Stimulated activated CD4-positive, alpha-beta T cell treated with anti-CD3 and anti-CD28 coated beads, TNF-alpha, amount 100 ng/mL, for 1 hour (primary cell): ENCODE measurements at places on chromosomes 2 and 18.

GRCh38 chr2:99152199-99152895 lies 2.4 kb downstream of the TSGA10 start:
- no peak for DNase-seq

- DNase-seq = no peak
Measured at GRCh38 chr2:47488870-47489584, 86.1 kb downstream of the MSH2 start.

- no peak for DNase-seq
Measured at GRCh38 chr2:175880-176820, 87.7 kb downstream of the SH3YL1 start.

GRCh38 chr2:191797942-191798876 lies 48.7 kb downstream of the CAVIN2 start:
- no peak for DNase-seq

GRCh38 chr2:9107168-9108025 lies 99.2 kb upstream of the ASAP2 start:
- no peak for DNase-seq

GRCh38 chr2:190635781-190636180 lies 13.1 kb upstream of the NAB1 start:
- DNase-seq = no peak

- no peak for DNase-seq
Measured at GRCh38 chr18:5543036-5543680, 639 bp downstream of the EPB41L3 start.

DNA sequence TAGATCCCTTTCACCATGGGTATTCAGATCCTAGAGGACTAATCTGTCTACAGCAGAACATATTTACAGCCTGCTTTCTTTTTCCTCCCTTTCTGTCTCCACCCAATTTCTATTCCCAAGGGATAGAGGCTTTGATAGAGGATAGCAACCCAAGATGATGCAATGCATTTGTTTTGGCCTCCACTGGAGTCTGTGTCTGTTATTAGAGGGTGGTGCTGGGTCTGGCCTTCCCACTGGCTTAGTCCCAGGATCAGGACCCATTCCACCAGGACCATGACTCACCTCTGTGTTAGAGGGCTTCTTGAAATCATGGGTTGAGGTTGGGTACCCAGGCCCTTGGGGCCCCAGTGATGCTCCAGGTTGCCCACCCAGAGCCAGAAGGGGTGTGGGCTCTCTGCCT lies 239.7 kb upstream of the TNP1 start:
- no peak for DNase-seq

DNA sequence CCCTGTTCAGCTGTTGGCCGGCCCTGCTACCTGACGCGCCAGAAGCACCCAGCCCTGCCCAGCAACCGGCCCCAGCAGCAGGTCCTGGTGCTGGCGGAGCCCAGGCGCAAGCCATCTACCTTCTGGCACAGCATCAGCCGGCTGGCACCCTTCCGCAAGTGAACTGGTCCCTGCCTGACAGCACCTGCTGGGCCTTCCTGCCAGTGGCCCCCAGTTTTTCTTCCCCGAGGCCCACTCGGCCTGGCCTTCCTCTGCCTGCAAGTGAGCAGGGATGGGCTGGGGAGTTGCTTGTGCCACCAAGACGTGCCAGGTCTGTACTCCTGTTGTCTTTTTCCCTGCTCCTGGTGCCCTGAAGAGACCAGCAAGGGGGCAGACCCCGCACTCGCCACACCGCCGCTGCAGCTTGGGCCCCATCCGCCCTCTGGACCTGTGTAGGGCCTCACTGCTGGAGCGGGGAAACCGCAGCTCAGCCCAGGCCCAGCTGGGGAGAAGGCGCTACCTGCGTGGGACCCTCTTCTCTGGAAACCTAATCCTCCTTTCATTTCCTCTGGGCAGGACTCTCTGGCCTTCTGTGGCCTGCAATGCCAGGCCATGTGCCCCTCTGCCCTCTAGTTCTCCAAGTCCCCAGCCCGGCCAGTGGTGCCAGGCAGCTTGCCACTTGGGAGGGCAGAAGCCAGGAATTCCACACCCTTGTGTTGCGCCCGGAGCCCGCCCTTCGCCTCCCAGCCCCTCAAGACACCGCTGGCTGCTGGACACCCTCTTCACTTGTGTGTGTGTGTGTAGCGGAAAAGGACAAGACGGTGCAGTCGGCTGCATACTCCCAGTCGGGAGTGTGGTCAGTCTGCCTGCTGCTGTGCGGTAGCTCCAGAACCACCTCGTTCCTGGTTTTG lies 47.0 kb downstream of the FAM168B start:
- DNase-seq = no peak

- no peak for DNase-seq
Measured at GRCh38 chr2:37713258-37713700, 41.8 kb upstream of the CDC42EP3 start.

- no peak for DNase-seq
Measured at GRCh38 chr2:104854498-104855220, 744 bp downstream of the POU3F3 start.

GRCh38 chr2:100544911-100545596 lies 17.7 kb upstream of the PDCL3 start:
- no peak for DNase-seq

DNA sequence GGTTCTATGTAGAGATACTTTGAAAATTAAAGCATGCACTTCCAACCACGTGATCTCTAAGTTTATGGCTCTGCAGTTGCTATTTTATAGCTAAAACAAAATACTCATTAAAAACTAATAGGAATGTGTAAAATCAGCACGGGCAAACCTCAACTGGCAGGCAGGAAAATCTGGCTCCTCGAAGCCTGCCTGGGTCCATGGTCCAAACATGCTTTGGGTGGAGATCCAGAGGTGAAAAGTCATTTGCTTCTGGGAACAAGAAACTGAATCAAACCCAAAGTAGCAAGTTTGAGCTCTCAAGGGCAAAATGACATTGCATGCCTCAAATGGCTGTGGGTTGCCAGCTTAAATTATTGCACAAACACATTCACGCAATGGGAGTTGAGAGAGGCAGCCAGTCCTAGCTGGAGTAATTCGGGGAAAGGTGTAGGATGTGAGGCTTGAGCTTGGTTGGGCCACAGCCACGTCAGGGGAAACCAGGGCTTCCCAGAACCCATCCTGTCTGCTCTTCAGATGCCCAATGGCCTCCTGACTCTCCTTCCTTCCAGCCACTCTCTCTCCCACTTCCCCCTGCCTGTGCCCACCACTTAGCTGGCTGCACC lies 75.2 kb upstream of the LCLAT1 start:
- DNase-seq = no peak

DNA sequence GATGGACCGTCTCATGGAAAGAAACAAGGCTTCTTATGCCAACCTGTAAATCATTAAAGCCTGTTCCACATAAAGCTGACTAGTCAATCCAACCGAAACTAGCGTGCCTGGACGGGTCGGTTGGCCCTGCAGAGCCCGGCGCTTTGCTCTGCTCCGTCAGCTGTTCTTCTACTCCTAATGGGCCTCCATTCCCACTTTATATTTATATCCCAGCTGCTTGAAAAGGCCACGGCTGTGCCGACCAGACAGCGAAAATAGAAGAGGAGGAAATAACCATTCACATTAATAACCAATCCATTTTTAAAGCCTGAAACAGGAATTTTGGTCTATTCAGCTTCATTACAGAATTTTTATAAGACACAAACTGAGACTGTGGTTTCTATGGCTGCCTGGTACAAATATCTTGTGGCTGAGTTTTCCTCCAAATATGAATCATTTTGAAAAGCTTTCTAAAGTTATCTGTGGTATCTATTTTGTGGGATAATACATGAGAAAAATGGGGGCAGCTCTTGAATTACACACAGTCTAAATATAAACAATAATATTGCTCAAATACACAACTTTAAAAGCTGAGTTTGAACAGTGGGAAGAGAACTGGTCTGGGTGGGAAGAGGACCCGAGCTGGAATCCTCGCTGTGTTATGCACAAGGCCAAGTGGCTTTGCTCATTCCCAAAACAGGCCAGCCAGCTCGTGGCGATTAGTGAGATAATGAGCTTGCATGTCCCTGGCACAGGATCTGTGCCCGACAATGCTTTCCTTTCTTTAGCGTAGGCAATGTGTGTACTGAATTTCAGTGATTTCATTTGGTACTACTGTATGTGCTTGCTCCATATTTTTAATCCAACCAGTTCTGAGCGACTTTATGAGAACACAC lies 10.5 kb upstream of the FAM124B start:
- no peak for DNase-seq

GRCh38 chr2:80026040-80026729 lies 278.4 kb downstream of the LRRTM1 start:
- no peak for DNase-seq

DNA sequence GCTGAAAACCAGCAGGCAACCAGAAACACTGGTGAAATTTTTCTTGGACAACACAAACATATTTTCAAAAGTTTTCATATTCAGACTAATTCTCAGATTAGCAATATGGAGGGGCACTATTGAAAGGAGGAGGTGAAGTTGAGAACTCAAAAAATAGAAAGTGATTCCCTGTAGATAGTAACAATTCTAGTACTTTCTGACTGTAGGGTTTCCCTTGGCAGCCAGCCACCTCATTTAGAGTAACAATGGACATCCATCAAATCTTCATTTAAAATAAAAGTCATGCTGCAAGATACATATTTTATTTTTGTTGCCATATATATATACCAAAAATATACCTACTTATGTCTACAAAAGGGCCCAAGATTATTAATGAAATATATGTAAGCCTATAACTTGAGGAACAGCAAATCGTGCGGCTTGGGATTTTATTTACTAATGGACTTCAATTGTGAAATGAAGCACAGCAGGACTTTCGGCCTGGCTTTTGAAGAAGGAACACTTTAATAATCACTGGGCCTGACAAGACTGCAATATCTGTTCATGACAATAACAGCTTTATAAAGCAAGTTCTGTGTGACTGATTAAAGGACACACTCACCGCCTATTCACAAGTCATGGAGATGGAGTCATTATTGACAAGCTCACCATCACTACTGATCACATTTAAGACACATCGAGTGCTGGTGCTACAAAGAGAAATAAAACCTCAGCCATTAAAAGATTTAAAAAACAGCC lies 6.8 kb upstream of the NR4A2 start:
- DNase-seq = no peak

- DNase-seq = no peak
Measured at GRCh38 chr18:71105078-71105819, 816.4 kb downstream of the SOCS6 start.

DNA sequence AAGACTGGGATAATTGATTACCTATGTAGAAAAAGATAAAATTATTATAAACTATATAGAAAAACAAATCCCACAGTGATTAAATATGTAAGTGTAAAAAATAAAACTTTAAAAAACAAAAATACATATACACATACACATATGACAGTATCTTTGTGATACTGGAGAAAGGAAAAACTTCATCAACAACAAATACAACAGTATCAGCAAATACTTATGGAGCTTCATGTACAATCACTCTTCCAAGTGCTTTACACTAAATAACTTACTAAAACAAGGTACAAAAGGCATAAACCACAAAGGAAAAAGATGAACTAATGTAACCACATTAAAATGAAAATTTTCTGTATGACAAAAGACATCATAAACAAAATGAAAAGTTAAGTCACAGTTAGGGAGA lies 24.1 kb upstream of the GFPT1 start:
- no peak for DNase-seq

DNA sequence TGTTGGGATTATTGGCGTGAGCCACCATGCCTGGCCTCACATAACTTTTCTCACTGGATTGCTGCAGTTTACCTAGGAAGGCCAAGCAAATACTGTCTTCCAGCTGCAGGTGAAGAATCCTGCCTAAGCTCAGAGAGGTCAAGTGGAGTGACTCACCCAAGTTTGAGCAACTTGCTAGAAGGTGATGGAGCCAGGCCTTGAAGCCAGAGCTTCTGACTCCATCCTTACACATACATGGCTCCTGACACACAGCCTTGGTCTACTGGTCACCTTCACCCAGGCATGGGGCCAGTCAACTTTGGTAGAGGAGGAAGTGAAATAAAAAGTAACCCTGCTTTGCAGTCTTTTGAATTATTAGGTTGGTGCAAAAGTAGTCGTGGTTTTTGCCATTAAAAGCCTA lies 93.5 kb downstream of the VWA3B start:
- DNase-seq = no peak

DNA sequence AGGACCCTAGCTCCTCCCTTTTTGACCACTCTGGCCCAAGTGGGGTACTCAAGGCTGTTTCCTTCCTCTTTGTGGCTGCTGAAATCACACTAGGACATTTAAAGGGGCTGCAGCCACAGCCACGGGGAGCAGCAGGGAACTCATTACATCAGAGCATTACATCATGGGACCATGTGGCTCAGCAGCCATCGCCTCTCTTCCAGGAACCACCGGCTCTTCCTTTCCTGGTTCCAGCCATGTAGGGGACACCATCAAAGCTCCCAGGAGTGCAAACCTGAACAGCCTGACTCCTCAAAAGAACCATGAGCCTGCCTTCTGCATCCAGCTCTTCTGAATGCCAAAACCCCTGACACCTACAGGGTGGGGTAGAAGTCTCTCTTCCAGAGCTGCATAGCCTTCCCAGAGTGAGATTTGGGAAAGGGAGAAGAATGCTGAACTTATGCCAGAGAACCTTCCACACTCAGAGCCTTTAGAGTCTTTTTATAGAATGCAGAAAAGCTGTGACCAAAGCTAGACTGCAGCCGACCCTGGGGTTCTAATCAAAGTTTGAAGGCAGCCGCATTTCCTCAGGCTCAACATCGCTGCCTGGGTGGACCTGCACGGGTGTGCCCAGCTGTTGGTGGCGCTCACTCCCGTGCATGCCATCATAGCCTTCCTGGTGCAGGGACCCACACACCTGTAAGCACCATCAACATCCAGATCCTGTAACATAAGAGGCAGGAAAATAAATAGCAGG lies 121.7 kb downstream of the KLHL29 start:
- no peak for DNase-seq
